ENCODE measurements at places on chromosomes 2 and 18.

DNA sequence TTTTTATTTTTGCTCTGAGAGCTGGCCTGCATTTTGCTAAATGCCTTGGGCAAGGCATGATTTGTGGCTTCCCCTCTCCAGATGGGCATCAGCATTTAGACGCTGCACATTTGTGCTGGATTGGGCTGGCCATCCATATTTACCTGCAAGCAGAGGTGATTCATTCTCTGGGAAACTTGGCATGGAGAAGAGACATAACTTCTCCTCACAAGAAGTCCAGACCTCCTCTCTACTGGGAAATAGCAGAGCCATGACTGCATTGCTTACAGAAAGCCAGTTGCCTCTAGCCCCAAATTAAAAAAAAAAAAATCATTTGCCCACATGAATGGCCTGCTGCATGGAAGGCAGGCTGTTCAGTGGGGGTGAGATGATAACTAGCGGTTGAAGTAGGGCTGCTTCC is 120.1 kb downstream of the ACTR3 start:
- DNase-seq = no peak

DNA sequence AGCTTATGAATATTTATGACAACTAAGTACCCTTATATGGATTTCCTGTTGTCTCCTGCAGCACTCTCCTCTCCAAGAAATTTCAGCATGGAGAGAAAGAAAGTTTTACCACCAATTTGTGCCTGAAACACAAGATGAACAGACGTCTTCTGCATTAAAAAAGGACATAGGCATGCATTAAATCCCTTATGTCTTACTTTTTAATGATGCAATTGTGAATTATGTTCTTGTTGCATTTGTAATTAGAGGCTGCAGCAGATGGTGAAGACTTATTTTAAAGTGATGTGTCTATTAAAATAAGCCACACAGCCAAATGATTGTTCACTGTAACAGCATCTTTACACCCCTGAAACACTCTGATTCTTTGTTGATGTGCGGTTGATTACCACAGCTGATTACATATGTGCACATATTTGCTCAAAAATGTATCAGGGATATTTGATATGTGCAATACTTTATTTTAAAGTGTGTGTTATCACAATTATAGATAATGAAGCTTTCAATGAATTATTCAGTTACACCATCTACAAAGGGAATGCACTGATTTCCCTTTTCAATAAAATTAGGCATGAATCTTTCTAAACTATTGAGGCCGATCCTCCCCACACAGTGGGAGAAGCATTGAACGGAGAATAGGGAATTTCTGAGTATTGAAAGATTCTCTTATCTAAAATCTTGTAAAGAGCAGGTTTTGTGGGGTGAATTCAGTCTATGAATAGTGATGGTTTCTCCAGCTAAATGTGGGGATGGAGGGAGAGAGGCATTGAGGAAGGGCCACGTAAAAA is 585.1 kb downstream of the SLC4A3 start:
- no peak for DNase-seq

DNA sequence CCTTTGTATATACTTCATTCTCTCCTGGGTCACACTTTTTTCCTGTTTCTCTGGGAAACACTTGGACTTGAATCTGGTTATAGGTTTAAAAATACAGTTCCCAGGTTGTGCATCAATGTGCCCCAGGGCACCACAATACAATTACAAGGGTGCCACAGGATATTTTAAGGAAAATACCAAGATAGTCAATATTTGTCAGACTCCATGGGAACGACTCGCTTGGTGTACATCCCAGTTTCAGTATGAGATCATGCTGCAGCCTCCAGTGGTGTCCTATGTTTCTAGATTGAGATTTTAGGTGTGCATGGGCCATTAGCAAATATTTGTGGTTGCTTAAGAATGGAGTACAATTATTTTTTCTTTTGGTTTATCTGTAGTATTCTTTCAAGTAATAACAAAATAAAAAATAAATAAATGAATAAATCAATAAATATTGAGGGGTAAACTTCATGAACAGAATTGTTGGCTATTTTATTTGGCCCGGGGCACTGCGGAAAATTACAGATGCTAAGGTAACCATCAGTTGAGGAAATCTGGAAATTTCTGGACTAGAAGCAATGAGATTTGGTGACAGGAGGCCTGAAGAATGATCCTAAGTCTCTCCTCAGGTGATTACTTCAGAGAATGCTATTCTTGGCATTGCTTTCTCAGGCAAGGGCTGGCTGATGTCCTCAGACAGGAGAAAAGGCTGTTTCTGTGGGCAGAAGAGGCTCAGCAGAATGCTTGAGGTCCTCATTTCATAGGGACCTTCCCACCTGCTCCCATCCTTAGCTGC is 649.3 kb upstream of the SOX11 start:
- no peak for DNase-seq

GRCh38 chr2:222733846-222734702 is 62.6 kb downstream of the MOGAT1 start:
- no peak for DNase-seq

DNA sequence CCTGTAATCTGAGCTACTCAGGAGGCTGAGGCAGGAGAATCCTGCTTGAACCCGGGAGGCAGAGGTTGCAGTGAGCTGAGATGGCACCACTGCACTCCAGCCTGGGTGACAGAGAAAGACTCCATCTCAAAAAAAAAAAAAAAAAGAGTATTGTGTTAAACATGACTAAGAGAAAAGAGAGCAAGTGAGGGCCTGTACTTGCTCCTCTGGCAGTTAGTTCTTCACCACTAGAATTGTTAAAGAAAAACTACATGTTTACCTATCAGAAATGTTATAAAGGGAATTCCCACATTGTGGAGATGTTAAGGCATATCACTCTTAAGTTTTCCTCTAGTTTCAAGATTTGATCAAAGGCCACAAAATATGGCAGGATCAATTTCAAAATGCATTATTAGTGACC is 75.4 kb upstream of the LRATD1 start:
- no peak for DNase-seq

GRCh38 chr2:23691565-23691964 is 235.4 kb downstream of the ATAD2B start:
- DNase-seq = no peak

GRCh38 chr2:149737896-149738295 is 150.3 kb upstream of the MMADHC start:
- no peak for DNase-seq

DNA sequence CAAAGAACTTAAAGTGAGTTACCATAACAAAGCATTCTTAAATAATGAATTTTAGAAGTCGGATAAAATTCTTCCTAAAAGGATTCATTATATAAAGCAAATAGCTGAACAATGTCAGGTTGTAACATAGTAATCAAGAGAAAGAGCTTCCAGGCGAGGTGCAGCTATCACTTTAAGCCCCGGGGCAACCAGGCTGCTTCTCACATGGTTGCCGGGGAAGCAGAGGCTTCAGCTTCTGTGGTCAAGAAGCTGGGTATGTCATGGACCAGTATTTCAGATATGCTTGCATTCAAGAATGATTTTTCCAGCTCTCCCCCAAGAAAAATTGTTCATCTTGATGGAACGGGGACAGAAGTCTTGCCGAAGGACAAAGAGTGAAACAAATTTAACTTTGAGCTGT is 23.6 kb upstream of the KYNU start:
- no peak for DNase-seq

DNA sequence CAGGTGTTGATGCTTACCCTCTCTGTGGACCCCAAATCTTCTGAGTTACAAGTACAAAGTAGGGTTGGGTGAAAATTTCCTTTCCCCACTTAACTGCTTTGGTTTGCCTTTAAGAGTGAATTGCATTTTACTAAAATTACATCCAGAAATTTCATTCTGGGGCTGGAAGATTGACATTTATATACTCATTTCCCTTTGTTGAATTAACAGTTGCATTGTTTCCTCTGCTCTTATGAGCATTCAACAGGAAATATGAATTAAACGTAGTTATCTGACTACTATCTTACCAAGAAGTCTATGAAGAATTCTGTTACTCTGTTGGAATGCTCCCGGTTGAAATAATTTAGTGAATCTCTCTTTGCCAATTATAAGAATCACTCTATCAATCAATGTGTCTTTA is 1231.1 kb upstream of the NXPH2 start:
- DNase-seq = no peak

All from CD4-positive, CD25-positive, alpha-beta regulatory T cell (primary cell).